Adrenal gland (tissue), 19 donors: ENCODE measurements at places on chromosomes 5 and 9. TPM values are rescaled to one million over a fixed set of nuclear protein-coding genes. Genes with fewer than 3 reads are reported as not detected.

The ABCA2 gene
- 25.2 TPM for total RNA-seq

The TAF1L gene
- total RNA-seq, result not detected

The CD74 gene
- total RNA-seq, result 2,579 TPM

The SH3RF2 gene
- 1.8 TPM for total RNA-seq

The CNTFR gene
- 2.2 TPM for total RNA-seq

The MYO10 gene
- total RNA-seq, result 38.9 TPM

The SLC28A3 gene
- total RNA-seq, result not detected

The GABRA6 gene
- not detected for total RNA-seq

The ZNF618 gene
- total RNA-seq, result 11.0 TPM

The TAL2 gene
- 0.39 TPM for total RNA-seq

The FAM221B gene
- not detected for total RNA-seq

DNA sequence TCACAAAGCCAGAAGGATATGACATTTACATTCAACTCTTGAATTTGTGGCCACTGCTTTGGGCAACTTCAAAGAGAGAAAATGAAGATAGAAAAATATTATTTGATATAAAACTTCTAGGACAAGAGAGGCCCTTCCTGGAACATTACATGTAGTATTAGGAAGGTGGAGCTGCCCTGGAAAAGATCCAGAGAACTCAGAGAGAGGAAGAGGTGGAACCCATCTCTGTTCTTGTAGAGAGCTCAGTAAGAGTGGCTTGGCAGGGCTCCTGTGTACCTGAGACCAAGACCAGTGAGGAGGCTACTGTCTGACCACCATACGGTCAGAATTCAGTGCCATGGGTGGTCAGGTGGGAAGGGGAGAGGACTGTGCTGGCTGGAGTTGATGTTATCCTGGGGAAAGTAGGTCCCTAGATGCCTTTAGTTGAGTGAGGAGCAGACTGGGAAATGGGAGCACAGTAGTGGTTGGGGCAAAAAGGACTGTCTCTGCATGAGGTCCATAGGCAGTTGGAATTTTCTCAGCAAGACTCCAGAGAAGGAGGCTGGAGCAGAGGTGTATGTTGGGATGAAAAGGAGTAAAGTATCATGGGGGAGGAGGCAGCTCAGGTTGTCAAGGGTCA is 7.6 kb downstream of the TGFBI start:
- no peak overlapping the region for H3K4me3 ChIP-seq
- H3K36me3 ChIP-seq, result no peaks in the 10 kb centered on the region
- no peaks in the 10 kb centered on the region for H3K27me3 ChIP-seq
- H3K27ac ChIP-seq, result peak overlapping the region; percentile 45

DNA sequence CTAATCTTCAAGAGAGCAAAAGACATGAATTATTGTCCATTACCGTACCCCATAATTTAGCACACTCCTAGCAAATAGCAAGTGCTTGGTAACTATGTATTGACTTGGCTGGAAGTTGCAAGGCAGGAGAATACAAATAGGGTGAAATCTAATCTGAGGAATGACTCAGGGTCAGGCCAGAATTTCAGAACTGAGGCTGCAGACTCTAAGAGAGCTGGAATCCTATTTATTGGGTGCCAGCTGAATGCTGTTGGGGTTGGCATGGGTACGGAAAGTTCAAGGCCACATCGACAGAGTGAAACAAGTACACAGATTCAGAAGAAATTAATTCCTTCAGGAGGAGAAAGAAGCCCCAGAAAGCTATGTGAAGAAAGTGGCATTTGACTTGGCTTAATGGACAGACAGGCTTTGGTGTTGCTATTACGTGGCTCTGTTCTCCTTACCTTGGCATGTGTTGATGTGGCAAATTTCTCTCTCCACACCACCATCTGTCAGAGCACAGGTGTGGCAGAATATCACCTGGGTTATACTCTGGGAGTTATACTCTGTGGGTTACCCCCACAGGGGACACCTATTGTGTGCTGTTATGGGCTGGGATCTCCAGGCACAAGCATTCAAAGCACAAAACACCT is 20.9 kb upstream of the ASTN2 start:
- no peaks in the 10 kb centered on the region for H3K36me3 ChIP-seq
- H3K4me3 ChIP-seq, result no peak overlapping the region
- H3K27me3 ChIP-seq, result no peaks in the 10 kb centered on the region
- no peak overlapping the region for H3K27ac ChIP-seq
- H3K4me1 ChIP-seq, result no peaks in the 10 kb centered on the region

- no peaks in the 10 kb centered on the region for H3K27me3 ChIP-seq
- H3K4me1 ChIP-seq, result peaks cover 6% of the 10 kb centered on the region
- H3K4me3 ChIP-seq, result no peak overlapping the region
- no peak for DNase-seq
These were observed 23.5 kb downstream of the GGTA1 start for GRCh38 chr9:121476156-121476555.

DNA sequence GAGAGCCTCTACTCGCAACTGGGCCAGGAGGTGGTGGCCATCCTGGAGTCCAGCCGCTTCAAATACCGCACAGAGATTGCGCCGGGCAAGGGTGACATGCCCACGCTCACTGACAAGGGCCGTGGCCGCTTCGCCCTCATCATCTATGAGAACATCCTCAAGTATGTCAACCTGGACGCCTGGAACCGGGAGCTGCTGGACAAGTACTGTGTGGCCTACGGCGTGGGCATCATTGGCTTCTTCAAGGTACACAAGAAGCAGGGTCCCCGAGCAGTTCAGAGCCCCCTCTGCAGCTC is 13.5 kb downstream of the NDST1 start:
- peaks cover 41% of the 10 kb centered on the region for H3K4me1 ChIP-seq
- H3K4me3 ChIP-seq, result no peak overlapping the region
- DNase-seq, result no peak
- H3K27ac ChIP-seq, result no peak overlapping the region

DNA sequence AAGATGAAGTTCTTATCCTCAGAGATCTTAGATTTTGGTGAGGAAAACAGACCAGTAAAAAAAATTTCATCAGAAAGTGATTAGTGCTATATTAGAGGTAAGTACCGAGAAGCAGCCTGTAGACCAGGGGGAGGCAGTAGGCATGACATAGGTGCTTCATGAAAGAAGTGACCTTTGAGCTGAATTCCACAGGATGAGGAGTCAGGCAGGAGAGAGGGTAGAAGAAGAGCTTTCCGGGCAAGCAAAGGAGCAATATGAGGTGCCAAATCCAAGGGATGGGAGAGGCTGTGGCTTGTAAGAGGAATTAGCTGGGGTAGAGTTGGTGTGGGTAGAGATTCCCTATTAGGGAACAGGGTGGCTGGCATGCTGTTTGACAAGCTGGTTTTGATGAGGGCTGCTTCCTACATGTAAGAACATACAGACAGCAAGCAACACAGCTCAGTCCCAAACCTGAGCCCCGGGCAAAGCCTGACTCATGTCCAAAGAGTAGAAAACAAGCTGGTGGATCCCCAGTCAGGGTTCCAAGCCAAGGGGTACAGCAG is 48.4 kb upstream of the PWWP2A start:
- no peak overlapping the region for H3K4me3 ChIP-seq
- no peaks in the 10 kb centered on the region for H3K27me3 ChIP-seq
- H3K36me3 ChIP-seq, result no peaks in the 10 kb centered on the region
- no peak overlapping the region for H3K27ac ChIP-seq
- no peak for DNase-seq

DNA sequence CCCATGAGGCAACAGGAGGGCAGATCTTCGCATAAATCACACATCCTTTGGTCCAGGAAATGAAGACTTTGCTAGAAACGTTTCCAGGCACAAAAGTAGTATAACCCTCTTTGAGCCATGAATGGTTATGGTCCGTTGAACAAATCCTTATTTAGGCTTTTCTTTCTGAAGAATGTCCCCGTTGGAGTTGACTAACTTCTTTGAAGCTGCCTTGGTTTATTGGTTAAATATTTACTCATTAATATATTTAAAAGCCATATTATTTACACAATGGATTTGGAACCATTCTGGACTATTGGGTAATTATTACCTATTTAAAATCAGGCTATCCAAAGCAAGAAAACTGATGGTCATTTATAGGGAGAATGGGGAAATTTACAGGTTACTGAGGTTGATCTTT is 347.6 kb upstream of the SLC30A5 start:
- H3K4me1 ChIP-seq, result no peaks in the 10 kb centered on the region
- no peak overlapping the region for H3K4me3 ChIP-seq
- no peaks in the 10 kb centered on the region for H3K36me3 ChIP-seq
- H3K27me3 ChIP-seq, result no peaks in the 10 kb centered on the region

DNA sequence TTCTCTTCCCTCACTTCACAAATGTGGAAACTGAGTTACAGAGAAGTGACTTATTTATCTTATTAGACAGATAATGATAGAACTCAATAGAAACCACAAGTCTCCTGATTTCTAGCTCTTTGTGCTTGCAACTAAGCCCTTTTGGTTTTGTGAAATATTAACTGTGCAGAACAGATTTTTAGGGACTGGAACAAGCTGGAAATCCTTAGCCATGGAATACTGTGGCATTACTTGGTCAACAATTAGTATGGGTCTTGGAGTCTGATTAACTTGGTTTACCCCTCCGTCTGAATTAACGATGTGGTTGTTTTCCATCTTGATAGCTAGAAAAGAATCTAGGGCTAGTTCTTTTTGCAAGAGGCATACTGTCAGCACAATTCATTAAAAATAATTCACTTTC is 584 bp upstream of the KLF9 start:
- H3K27ac ChIP-seq, result peak overlapping the region; percentile 99
- H3K27me3 ChIP-seq, result no peaks in the 10 kb centered on the region
- no peaks in the 10 kb centered on the region for H3K36me3 ChIP-seq
- no peak overlapping the region for H3K4me3 ChIP-seq
- DNase-seq, result no peak

- no peak overlapping the region for H3K27ac ChIP-seq
- no peaks in the 10 kb centered on the region for H3K36me3 ChIP-seq
- no peaks in the 10 kb centered on the region for H3K27me3 ChIP-seq
- no peak overlapping the region for H3K4me3 ChIP-seq
- no peaks in the 10 kb centered on the region for H3K4me1 ChIP-seq
These were observed 25.6 kb upstream of the GCNT1 start for GRCh38 chr9:76433406-76433805.

DNA sequence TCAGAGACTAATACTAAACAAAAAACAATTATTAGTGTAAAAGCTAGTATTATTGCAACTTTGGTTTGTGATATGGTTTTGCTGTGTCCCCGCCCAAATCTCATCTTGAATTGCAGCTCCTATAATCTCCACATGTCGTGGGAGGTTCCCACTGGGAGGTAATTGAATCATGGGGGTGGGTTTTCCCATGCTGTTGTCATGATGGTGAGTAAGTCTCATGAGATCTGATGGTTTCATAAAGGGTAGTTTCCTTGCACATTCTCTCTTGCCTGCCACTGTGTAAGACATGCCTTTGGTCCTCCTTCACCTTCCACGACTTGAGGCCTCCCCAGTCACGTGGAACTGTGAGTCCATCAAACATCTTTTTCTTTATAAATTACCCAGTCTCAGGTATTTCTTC is 325.9 kb upstream of the DAB2 start:
- no peaks in the 10 kb centered on the region for H3K4me1 ChIP-seq
- DNase-seq, result no peak
- H3K27me3 ChIP-seq, result no peaks in the 10 kb centered on the region
- H3K27ac ChIP-seq, result no peak overlapping the region
- no peaks in the 10 kb centered on the region for H3K36me3 ChIP-seq

DNA sequence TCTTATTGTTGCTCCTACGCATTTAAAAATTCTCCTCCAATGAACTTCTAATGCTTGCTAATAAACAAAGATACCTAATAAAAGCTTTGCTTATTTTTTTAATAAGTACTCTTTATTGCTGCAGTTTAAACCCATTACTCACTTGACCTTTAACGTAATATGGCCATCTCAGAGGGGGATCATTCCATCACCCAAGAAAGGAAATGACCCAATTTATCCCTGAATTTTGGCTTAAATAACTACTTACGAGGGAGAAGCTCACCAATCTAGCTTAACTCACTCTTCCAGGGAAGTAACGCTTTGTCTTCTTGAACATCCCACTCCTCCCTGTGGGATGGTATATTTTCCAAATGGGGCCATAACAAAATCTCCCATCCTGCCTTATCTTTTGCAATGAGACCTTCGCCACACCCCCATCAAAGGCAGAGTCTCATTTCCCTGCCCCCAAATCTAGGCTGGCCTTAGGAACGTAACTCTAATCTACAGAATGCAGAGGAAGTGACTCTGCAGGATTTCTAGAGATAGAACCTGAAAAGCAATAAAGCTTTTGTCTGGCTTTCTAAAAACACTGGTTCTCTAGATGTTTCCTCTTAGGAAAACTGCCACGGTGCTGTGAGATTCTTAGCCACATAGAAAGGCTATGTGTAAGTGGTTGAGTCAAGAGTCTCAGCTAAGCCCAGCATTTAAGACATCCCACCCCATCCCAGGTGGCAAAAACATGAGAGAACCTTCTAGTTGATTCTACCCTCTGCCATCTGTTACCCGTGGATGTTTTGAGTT is 310.0 kb downstream of the ASTN2 start:
- DNase-seq, result no peak
- no peaks in the 10 kb centered on the region for H3K27me3 ChIP-seq
- H3K4me3 ChIP-seq, result no peak overlapping the region

GRCh38 chr9:121823451-121824169 is 172.2 kb downstream of the DAB2IP start:
- no peak for DNase-seq
- no peak overlapping the region for H3K4me3 ChIP-seq
- H3K36me3 ChIP-seq, result no peaks in the 10 kb centered on the region
- peaks cover 7% of the 10 kb centered on the region for H3K4me1 ChIP-seq
- no peaks in the 10 kb centered on the region for H3K27me3 ChIP-seq

- H3K27ac ChIP-seq, result no peak overlapping the region
- DNase-seq, result no peak
- no peak overlapping the region for H3K4me3 ChIP-seq
- peaks cover 19% of the 10 kb centered on the region for H3K27me3 ChIP-seq
- no peaks in the 10 kb centered on the region for H3K4me1 ChIP-seq
- no peaks in the 10 kb centered on the region for H3K36me3 ChIP-seq
These were observed 28.5 kb downstream of the TSPAN17 start for GRCh38 chr5:176675676-176676360.

DNA sequence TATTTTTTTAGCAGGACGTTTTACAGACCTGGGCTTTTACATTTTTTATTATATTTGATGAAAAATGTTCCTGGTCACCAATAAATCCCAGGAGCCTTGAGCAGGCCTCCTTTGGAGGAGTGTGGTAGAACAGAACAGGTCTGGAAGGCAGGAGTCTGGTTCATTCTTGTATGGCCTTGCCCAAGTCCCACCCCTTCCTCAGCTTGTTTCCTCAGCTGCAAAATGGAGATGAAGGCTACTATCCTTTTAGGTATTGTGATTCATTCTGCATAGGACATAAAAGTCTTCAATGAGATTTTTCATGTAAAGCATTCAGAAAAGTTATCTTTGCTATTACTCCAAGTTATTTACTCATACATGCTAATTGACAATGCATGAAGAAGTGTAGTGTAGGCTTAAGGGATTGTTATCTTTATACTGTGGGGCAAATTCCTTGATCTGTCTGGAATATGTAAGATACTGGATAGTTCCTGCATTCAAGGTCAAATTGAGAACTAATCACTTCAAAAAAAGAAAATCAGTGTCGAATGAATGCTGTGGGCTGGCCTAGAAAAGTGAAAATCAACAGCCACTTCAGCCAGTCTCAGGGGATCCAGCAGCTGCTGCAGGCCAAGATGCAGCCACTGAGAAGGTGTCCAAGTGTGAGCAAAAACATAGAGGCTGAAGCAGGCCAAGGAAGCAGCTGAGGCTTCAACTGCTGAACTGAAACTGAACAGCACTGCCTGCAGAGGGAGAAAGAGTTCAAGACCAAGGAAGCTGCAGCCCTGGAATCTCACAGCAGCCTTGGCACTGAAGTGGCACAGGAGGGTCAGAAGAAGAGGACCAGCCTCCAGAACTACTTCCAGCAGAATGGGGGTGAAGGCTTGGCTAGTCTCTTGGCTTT is 15.5 kb upstream of the SLC36A3 start:
- H3K36me3 ChIP-seq, result no peaks in the 10 kb centered on the region
- H3K4me1 ChIP-seq, result peaks cover 8% of the 10 kb centered on the region
- no peaks in the 10 kb centered on the region for H3K27me3 ChIP-seq
- no peak overlapping the region for H3K4me3 ChIP-seq
- peak; percentile 24 for DNase-seq
- no peak overlapping the region for H3K27ac ChIP-seq
